ENCODE measurements at places on chromosomes 2 and 18.

DNA sequence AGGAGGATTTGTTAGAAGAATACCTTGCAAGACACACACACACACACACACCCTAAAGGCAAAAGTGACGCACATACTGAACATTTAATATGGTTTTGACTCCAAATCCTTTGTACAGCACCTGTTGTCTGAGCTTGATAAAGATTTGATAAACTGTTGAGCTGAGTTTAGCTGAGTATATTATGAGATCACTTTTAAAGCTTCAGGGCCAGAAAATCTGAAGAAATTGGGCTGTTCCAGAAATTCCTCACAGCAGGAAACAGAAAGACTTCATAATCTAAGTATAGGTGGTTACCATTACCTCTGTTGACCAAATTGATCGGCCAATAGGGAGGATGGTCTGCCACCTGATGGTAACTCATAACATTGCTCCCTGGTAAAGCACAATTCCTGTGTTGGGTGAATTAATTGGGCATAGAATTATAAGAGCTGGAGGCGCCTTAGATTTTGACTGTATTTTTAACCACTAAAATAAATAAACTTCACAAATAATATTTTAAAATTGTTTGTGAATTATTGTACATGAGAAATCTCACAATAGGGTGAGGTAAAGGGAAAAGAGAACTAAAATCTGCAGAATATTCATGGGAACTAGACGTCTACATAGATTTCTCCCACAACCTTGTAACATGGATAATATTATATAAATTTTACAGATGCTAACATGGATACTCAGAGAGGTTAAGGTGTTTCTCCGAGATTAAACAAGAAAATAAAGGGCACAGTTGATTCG is 21.8 kb upstream of the RPIA start:
- DNase-seq = no peak

- peak; percentile 64 for DNase-seq
Measured at GRCh38 chr2:111919794-111920608, 21.6 kb downstream of the MERTK start.

- no peak for DNase-seq
Measured at GRCh38 chr2:220736778-220737177, 835.3 kb downstream of the EPHA4 start.

GRCh38 chr2:205585449-205586383 is 96.6 kb upstream of the NRP2 start:
- DNase-seq = no peak

GRCh38 chr2:110874453-110875383 is 142.3 kb downstream of the ACOXL start:
- no peak for DNase-seq

- DNase-seq = no peak
Measured at GRCh38 chr2:187525163-187525900, 28.9 kb downstream of the TFPI start.

DNA sequence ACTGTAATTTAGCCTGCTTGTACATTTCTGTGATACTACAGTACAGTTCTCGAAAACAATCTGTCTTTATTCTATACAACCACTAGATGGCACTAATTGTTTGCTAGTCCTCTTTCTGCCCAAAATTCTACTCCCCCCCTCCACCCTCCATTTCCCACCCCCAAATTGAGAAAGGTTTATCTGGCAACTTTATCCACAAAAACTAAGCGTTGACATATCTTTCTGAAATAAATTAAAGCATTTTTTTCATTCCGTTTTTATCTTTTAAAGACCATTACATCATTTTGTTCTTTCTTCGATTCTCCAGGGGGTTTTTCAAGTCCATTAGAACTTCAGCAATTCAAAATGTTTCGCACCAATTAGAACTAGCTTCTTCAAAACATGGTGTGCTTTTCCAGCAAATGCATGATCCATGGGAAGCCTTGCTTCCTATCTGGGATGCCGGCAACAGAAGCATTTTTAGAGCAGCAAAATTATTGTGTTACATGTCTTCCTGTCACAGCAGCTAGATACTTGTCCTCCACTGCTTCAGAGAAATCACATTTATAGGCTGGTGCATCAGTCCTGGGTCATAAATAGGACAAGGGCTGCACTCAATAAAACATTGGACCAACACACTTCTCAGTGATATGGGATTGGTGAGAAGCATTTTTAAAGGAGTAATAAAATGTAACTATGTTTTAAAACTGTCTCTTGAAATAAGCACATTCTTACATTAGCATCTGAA is 241.3 kb downstream of the PAX3 start:
- DNase-seq = no peak

Data from right atrium auricular region (tissue), 2 donors.